ENCODE measurements at places on chromosomes 7 and 10.

GRCh38 chr7:2138146-2138765, 94.5 kb downstream of the MAD1L1 start:
- no peak for DNase-seq

- no peak for DNase-seq
Measured at GRCh38 chr10:30111340-30112022, 52.1 kb upstream of the JCAD start.

DNA sequence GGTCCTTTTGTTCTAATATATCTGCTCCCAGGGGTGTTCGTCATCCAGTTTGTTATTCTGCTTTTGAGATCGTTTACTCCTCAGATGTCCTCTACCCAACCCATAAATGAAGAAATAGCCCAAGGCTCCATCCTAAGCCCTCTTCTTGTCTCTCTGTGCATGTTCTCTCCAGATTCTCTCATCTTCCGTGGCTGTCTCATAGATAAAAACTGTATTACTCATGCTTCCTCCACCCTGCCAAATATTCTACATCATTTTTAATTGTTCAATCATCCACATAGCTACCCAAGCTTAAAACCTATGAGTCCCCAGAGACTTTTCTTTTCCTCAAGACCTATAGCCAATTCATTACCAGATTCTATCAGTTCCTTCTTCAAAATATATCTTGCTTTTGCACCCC, 44.9 kb downstream of the CAV1 start:
- DNase-seq: no peak

DNA sequence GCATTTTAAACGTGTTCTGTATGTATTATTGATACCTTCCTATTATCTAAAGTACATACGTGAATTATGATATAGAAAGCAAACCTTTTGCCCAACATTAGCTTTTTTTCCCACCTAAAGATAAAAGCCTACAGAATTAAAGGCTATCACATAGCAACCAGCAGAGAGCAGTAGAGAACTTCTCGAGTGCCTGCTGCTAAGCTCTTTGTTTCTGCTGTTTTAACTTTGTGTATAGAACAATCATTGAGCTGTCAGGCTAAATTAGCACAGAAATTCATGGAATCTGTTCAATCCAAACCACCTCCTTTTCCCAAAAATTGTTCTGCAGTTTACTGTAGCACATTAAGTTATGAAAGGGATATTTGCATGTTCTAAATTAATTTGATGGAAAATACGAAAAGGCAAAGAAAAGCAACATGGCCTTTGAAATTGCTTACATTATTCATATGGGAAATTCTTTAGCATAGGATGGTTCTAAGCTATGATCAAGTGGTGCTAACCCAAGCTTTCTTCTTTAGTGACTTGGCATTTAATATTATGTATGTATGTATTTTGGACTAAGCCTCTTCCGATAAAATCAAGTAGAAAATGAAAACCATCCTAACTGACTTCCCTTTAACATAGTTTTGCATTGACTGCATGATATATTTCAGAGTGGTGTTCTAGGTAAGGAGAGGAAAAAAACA, 1288.5 kb downstream of the GATA3 start:
- peak; percentile 57 for DNase-seq

DNA sequence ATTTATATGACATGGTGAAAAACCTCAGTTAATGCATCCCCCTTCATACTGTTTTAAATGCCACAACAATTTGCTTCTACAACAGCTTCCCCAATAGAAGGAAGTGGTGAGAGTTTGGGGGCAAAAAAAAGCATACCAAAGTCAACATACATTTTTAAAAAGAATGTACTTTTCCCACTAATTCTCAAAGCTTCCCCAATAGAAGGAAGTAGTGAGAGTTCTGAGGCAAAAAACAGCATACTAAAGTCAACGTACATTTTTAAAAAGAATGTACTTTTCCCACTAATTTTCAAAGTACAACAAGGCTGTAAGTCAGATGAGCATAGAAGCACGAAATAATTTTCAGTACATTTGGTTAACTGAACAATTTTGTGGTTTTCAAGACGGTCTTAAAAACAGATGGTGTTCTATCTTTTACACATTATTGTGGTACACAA, 24.0 kb downstream of the WASL start:
- no peak for DNase-seq

- no peak for DNase-seq
Measured at GRCh38 chr10:132356621-132357195, 24.7 kb downstream of the LRRC27 start.

- DNase-seq: peak; percentile 34
Measured at GRCh38 chr7:90180649-90181048, 26.4 kb downstream of the STEAP1 start.

DNA sequence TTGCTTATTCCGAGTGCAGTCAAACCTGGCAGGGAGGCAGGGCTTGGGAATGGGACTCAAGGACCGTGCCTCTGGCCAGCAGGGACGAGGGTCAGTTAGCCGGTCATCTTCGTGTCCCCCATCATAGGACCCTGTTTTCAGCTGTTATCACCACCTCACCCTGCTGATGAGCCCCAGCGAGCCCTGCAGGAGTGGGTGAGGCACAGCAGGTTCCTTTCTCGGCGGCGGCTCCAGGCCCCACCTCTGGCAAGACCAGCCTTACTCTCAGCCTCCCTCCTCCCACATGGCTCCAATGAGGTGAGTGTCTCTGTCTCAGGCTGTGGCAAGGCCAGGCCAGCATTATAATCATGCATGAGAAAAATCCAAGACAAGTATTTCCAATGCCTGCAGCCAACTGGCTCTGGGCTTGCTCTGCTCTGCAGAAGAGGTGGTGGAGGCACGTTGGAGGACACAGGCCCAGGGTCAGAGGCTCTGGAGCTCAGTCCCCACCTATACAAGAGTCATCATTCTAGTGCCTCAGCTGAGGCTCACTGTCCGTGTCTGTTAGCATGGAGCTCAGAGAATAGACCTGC, 15.7 kb downstream of the PKD1L1 start:
- DNase-seq: no peak

DNA sequence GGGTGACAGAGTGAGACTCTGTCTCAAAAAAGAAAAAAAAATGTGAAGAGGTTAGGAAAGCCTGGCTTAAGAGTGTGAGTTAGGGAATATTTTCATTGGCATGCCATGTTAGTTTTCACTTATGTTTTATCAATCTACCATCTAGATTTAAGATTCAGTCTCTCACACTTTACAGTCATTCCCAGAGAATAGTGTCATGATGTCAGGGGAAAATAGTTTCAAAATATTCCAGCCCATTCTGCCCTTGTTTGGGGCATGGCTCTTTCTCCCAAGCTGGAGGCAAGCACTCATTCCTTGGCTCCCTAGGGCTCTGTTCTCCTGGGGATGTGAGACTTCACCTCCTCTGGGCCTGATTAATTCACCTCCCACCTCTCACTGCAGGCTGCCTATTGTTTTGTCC, 331.5 kb downstream of the CXCL12 start:
- DNase-seq: no peak

Data from LoVo (cell line).